Upper lobe of right lung (tissue), 1 donor: ENCODE measurements at places on chromosomes 7 and 10. TPM values are rescaled to one million over a fixed set of nuclear protein-coding genes. Genes with fewer than 3 reads are reported as not detected.

The PDK4 gene
- 156 TPM for total RNA-seq

GRCh38 chr7:25262586-25262985, 34.3 kb upstream of the NPVF start:
- no peak for DNase-seq

DNA sequence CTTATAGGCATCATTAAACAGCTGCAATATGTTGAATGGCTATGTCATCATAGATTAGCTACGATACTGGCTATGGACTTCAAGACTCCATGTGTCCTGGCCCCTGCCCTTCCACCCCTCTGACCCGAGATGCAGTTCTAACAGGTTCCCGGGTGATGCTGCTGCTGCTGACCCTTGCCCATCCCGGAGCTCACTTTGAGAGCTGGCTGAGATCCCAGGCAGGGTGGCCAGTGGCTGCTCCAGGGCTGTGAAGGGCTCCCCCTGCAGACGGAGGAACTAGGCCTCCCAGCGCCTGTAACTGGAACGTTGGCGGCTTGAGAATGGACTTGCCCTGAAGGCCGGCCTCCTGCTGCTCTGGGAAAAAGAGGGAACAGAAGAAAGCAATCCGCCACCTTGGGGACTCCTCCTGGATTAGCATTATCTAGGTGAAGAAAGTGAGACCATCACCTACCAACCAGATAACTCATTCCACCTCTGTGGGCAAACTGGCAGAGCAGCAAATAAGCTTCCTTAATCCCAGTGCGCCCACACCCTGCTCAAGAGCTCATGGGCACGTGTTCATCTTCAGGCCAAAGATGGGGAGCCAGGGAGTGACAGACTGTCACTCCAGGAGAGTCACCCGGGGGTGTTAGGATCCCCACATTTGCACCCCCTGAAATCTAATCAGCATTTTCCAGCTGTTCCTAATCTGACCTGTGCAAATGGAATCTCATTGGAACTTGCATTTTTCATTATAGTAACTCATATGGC, 56.8 kb downstream of the PARP12 start:
- peak; percentile 60 for DNase-seq

DNA sequence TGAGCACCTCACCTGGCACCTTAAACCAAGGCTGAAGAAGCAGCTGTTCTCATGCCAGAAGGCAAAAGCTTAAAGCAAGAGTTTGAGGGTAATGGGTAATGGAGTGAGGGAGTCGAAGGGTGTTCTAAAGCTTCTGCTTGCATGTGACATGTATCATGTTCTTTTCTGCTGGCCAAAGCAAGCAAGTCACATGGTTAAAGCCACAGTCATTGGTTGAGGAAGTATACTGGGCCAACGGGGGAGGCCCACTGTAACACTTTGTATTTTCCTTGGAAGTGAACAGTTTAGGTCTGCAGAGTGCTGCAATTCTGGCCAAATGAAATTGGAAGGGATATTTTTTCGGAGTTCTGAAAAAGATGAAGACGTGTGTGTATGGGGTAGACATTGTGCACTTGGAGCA, 75.7 kb downstream of the REEP3 start:
- DNase-seq: no peak

GRCh38 chr10:5775685-5776084, 37.5 kb downstream of the GDI2 start:
- DNase-seq: peak; percentile 68

The TMEM236 gene
- 5.0 TPM for total RNA-seq

The LLCFC1 gene
- total RNA-seq: not detected

DNA sequence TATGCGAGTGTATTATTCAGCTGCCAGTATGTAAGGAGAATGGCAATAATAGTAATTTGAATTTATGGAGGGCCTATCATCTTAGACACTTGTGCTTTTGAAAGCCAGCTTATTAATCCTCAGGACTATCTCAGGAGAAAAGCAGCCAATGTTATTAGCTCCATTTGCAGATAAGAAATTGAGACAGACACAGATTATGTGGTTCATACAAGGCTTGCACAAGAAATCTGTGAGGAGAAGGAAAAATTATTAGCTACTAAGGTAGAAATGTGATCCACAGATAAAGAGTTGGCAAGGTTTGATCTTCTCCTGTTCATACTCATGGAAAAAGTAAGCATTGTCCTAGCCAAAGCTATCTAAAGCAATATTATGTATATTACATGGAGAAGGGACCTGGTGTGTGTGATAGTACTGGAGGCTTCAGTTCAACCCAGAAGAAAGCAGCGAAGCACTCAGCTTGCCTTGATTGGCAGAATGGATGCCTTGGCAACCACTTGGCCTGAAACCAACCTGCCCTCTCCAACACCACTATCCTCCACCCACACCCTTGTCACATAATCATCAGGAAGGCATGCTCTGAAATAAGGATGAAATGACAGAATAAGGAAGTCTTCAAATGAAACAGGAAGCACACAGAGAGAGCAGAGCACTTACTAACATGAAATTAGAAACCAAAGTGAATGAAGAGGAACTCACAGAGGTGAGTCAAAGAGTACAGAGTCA, 18.0 kb downstream of the MACC1 start:
- DNase-seq: peak; percentile 78

DNA sequence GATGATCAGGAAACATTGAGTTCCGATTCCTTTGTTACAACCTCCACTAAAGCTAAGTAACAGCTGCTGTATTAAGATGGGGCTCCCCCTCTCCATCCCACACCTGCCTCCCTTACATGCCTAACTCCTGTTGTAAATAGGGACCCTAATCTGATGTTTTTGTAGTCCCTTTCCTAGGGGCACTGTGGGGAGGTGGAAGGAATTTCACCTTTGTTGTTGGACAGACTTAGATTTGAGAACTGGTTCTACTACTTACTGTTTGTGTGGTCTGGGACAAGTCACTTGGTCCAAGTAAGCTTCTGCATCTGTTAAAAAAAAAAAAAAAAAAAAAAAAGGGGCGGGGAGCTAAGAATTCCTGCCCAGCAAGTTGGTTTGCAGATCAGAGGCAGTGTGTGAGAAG, 42.6 kb downstream of the KIAA1217 start:
- DNase-seq: no peak

The DPP6 gene
- 1.6 TPM for total RNA-seq
